Naive thymus-derived CD4-positive, alpha-beta T cell (primary cell): ENCODE measurements at places on chromosomes 1 and 21. TPM values are rescaled to one million over a fixed set of nuclear protein-coding genes. Genes with fewer than 3 reads are reported as not detected.

Gene OR2G6
- total RNA-seq, result not detected

- DNase-seq, result no peak
- H3K27me3 ChIP-seq, result no peaks in the 10 kb centered on the region
- H3K27ac ChIP-seq, result no peak overlapping the region
- no peaks in the 10 kb centered on the region for H3K36me3 ChIP-seq
- no peaks in the 10 kb centered on the region for H3K4me1 ChIP-seq
- no peak overlapping the region for H3K4me3 ChIP-seq
These were observed 195.5 kb downstream of the KCNH1 start for GRCh38 chr1:210938416-210938925.

- DNase-seq, result no peak
- H3K27ac ChIP-seq, result no peak overlapping the region
- H3K4me1 ChIP-seq, result no peaks in the 10 kb centered on the region
- H3K27me3 ChIP-seq, result no peaks in the 10 kb centered on the region
- H3K4me3 ChIP-seq, result no peak overlapping the region
These were observed 28.8 kb upstream of the CCSAP start for GRCh38 chr1:229371624-229372023.

Gene APOBEC4
- not detected for total RNA-seq

GRCh38 chr1:212244441-212244840 lies 40.8 kb upstream of the PPP2R5A start:
- no peak overlapping the region for H3K4me3 ChIP-seq
- H3K27ac ChIP-seq, result no peak overlapping the region
- DNase-seq, result no peak
- H3K4me1 ChIP-seq, result no peaks in the 10 kb centered on the region
- H3K36me3 ChIP-seq, result no peaks in the 10 kb centered on the region

- DNase-seq, result no peak
- peaks cover 18% of the 10 kb centered on the region for H3K4me1 ChIP-seq
- H3K36me3 ChIP-seq, result no peaks in the 10 kb centered on the region
- H3K27ac ChIP-seq, result no peak overlapping the region
These were observed 16.0 kb upstream of the CD55 start for GRCh38 chr1:207305489-207305873.

- H3K27ac ChIP-seq, result no peak overlapping the region
- H3K4me3 ChIP-seq, result no peak overlapping the region
- DNase-seq, result no peak
- H3K27me3 ChIP-seq, result no peaks in the 10 kb centered on the region
These were observed 12.8 kb upstream of the COG2 start for GRCh38 chr1:230629511-230629910.

Gene CYP4A11
- total RNA-seq, result not detected

Gene RNU1-4
- 2,907 TPM for total RNA-seq

GRCh38 chr1:208302699-208303238 lies 58.6 kb upstream of the PLXNA2 start:
- peaks cover 3% of the 10 kb centered on the region for H3K27me3 ChIP-seq
- H3K27ac ChIP-seq, result no peak overlapping the region
- no peaks in the 10 kb centered on the region for H3K36me3 ChIP-seq
- DNase-seq, result no peak
- no peaks in the 10 kb centered on the region for H3K4me1 ChIP-seq
- no peak overlapping the region for H3K4me3 ChIP-seq

Gene EDN2
- not detected for total RNA-seq

- peaks cover 5% of the 10 kb centered on the region for H3K27me3 ChIP-seq
- no peak overlapping the region for H3K27ac ChIP-seq
- no peak for DNase-seq
- H3K4me1 ChIP-seq, result no peaks in the 10 kb centered on the region
- H3K4me3 ChIP-seq, result no peak overlapping the region
These were observed 7.9 kb downstream of the FYB2 start for GRCh38 chr1:56811331-56811730.

DNA sequence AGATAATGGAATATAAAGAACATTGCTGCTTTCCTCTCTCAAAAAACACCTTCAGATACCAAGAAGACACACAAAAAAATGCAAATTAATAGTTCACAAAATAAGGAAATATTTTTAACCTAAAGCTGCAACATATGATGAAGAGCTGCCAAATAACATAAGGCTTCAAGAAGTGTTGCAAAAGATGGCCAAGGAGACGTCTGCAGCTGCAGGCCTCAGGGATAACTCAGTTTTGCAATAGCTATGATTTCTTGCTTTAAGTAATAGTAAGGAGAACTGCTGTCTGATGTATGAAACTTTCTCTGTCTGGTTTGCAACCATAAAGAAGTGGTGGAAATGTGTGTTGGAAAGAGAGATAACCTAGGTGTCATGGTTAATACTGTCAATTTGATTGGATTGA lies 1237.5 kb downstream of the MRPL39 start:
- no peaks in the 10 kb centered on the region for H3K27me3 ChIP-seq
- H3K36me3 ChIP-seq, result no peaks in the 10 kb centered on the region

DNA sequence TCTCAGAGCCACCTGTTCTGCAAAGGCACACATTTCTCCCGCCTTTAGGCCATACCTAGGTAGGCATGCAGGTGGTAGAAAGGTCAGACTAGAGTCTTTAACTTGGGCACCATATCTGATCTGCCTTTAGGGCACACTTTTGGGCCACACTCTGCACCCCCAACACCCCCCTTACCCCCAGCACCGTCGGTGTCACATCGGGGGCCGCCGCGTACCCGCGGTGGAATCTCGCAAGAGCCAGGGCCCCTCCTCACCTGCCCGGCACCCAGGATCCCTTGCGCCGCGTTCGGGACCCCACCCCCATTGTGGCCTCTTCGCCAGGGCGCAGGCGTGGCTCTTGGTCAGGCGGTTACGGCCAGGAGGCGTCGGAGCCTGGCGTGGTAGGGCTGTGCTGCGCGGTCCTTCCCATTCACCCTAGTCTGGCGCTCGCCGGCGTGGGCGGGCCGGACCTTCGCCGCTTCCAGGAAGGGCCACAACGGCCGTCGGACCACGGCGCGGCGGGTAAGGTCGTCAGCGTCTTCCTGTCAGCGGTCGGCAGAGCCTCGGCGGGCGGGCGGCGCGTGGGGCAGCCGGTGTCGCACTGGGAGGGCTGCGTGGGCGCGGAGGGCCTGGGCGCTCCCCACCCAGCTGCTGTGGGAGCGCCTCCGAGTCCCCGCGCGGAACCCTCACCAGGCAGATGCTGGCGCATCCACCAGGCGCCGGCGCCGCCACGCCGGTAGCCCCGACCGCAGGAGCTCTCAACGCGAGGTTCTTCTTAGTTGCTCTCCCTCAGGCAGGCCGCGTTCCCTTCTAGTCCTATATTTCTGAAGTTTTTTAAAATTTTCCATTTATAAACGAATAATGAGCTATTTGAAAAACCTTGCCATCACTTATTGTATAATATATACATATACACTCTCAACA lies at the start of gene DNAH14:
TSS of gene DNAH14 (plus strand) at position 341 of the 903 bp plus-strand sequence. CDS start 23,028 bp downstream, outside the sequence.
- no peaks in the 10 kb centered on the region for H3K4me1 ChIP-seq
- no peak for DNase-seq
- H3K27ac ChIP-seq, result no peak within 1 kb of the TSS
- H3K4me3 ChIP-seq, result no peak within 1 kb of the TSS

Gene ANGPTL3
- total RNA-seq, result not detected

DNA sequence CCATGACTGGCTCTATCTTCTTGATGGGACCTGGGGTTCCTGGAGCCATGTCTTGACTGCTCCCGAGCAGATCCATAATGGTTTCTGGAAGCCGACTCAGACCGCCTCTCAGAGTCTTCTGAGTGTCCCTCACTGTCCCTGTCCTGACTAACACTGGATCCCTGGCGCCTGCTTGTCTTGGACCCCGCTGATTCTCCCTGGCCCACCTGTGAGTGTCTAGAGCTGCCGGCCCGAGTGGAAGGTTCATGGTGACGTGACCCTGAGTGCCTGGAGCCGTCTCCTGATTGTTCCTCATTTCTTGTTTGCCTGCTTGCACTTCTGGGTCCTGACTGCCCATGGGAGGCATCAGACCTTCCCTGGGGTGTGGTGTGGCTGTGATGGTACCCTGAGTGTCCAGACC lies 15.1 kb downstream of the FLG start:
- H3K4me1 ChIP-seq, result no peaks in the 10 kb centered on the region
- H3K4me3 ChIP-seq, result no peak overlapping the region
- H3K36me3 ChIP-seq, result no peaks in the 10 kb centered on the region
- DNase-seq, result no peak

Gene CELF3
- total RNA-seq, result not detected

- no peak overlapping the region for H3K4me3 ChIP-seq
- no peaks in the 10 kb centered on the region for H3K27me3 ChIP-seq
- H3K27ac ChIP-seq, result no peak overlapping the region
These were observed 78.6 kb downstream of the PCSK9 start for GRCh38 chr1:55117941-55118340.

DNA sequence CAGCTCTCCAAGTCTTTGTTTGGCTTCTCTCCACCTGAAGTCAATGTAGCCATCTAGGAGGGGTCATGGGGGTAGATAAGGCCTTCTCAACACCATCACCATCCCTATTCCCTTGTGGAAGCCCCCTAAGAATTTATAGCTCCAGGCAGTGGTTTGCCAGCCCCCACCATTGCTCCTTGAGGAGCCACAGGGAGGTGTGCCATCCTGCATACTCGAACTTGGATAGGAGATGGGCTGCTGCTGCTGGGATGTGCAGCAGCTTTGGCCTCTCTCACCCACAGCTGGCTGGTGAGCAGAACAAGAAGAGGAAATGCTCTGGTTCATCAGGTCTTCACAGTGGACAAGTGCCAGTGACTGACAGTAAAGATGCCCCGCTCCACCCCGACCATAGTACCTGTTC lies 4.8 kb downstream of the NAXE start:
- peaks cover 8% of the 10 kb centered on the region for H3K4me1 ChIP-seq
- H3K27ac ChIP-seq, result no peak overlapping the region
- H3K4me3 ChIP-seq, result no peak overlapping the region
- no peak for DNase-seq
- no peaks in the 10 kb centered on the region for H3K27me3 ChIP-seq

- H3K36me3 ChIP-seq, result no peaks in the 10 kb centered on the region
- DNase-seq, result no peak
- no peak overlapping the region for H3K27ac ChIP-seq
- no peak overlapping the region for H3K4me3 ChIP-seq
These were observed 70.6 kb upstream of the RAB3GAP2 start for GRCh38 chr1:220342853-220343252.

Gene CSRP1
- 27.1 TPM for total RNA-seq

DNA sequence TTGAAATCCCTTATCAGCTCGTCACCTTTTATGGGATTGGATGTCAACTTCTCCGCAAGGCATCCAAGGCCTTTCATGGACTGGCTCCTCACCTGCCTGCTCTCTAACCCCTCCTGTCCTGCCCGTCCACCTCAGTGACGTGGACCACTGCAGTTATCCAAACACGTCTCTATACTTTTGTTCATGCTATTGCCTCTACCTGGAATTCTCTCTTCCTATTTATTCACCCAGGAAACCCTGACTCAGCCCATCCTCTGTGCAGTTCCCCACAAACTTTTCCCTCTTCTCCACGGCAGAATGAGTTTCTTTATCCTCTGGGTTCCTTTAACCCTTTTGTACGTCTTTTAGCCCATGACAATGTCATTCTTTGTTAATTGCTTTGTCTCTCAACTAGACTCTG lies 5.1 kb upstream of the UTP25 start:
- H3K4me1 ChIP-seq, result no peaks in the 10 kb centered on the region
- no peak for DNase-seq
- no peak overlapping the region for H3K4me3 ChIP-seq
- no peaks in the 10 kb centered on the region for H3K27me3 ChIP-seq

Gene DLGAP3
- 0.28 and 0.29 TPM in 2 replicates for total RNA-seq

- no peaks in the 10 kb centered on the region for H3K4me1 ChIP-seq
- H3K27me3 ChIP-seq, result no peaks in the 10 kb centered on the region
- H3K36me3 ChIP-seq, result no peaks in the 10 kb centered on the region
- no peak overlapping the region for H3K4me3 ChIP-seq
These were observed 109.9 kb upstream of the CXADR start for GRCh38 chr21:17402937-17403336.

DNA sequence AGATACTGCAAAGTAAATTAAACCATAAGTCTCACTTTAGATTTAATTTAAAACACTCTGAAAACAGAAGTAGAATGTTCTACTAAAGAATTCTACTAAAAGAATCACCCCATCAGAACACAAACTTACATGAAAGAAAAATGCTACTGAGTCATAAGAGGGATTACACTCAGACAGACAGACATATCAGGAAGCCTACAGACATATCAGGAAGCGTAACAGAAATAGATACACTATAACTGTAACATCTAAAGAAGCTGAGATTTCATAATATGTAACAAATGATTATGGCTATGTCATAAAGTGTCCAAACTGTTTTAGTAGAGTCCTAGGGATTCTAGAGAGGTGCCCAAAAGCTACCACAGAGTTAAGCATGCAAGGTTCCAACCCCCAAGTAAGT lies 23.9 kb downstream of the FOXJ3 start:
- no peak overlapping the region for H3K4me3 ChIP-seq
- peaks cover 6% of the 10 kb centered on the region for H3K4me1 ChIP-seq
- no peak overlapping the region for H3K27ac ChIP-seq
- DNase-seq, result no peak

GRCh38 chr1:15128520-15129313 lies 24.8 kb upstream of the TMEM51 start:
- no peak overlapping the region for H3K4me3 ChIP-seq
- no peaks in the 10 kb centered on the region for H3K36me3 ChIP-seq
- DNase-seq, result peak; percentile 15
- no peaks in the 10 kb centered on the region for H3K27me3 ChIP-seq
- H3K4me1 ChIP-seq, result no peaks in the 10 kb centered on the region

- peak; percentile 71 for DNase-seq
- H3K4me1 ChIP-seq, result peaks cover 34% of the 10 kb centered on the region
- peak overlapping the region; percentile 12 for H3K4me3 ChIP-seq
- H3K36me3 ChIP-seq, result peaks cover 7% of the 10 kb centered on the region
- no peaks in the 10 kb centered on the region for H3K27me3 ChIP-seq
These were observed 2.8 kb upstream of the NUP210L start for GRCh38 chr1:154157520-154158306.

Gene TMEM52
- not detected in 2 replicates for total RNA-seq

DNA sequence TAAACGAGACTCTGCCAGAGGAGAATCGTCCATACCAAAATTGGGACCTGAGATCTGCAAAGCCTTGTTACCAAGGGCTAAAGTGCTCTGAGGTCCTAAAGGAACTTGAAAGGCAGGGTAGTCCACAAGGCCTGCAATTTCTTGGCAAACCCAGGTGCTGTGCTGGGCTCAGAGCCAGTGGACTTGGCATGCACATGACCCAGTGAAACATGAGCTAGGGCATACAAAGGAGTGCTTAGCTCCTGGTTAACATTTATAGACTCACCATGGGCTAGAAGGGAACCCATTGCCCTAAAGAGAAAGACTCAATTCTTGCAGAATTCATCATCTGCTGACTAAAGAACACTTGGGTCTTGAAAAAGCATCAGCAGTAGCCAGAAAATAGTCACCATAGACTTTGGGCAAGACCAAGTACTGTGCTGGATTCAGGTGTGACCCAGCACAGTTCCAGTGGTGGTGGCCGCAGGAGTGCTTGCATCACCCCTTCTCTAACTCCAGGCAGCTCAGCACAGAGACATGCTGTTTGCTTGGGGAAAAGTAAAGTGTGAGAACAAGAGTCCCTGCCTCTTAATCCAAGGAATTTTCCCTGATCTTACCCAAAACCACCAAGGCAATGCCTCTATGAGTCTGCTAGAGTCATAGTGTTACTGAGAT lies 1069.4 kb upstream of the ADGRL2 start:
- H3K27me3 ChIP-seq, result no peaks in the 10 kb centered on the region
- H3K4me1 ChIP-seq, result no peaks in the 10 kb centered on the region
- no peak overlapping the region for H3K27ac ChIP-seq
- no peaks in the 10 kb centered on the region for H3K36me3 ChIP-seq
- no peak overlapping the region for H3K4me3 ChIP-seq
